ENCODE measurements at places on chromosomes 16 and 17. TPM values are rescaled to one million over a fixed set of nuclear protein-coding genes. Genes with fewer than 3 reads are reported as not detected.
A peak's percentile ranks its signal among the peaks of the same experiment; 100 is the strongest.

DNA sequence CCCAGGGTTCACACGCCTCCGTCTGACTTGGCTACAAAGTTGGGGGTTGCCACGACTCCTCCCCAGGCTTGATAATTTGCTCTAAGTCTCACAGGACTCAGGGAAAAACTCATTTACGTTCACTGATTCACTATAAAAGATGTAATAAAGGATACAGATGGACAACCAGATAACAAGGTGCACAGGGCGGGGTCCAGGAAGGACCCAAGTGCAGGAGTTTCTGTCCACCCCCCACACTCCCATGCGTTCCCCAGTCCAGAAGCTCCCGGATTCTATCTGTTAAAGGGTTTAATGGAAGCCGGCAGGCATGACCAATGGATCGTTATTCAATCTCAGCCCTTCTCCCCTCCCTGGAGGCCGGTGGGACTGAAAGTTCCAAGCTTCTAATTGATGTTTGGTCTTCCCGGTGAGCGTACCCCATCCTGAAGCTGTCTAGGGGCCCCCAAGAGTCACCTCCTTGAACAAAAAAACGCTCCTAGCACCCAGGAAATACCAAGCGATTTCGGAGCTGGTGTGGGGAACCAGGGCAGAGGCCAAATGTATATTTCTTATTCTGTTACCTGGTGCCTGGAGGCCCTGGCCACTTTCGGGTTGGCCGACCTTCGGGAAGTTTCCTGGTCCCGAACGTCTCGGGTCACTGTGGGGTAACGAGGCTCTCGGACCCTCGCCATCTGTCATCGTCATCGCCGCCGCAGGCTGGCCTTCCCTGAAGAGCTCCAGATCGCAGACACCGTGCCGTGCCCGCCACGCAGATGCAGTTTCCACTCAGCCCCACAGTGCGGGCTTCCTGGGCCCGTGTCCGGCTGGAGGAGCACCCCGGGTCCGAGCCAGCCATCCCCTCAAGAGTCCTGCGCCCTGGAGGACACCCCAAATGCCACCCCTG is 13.5 kb upstream of the METRNL start:
- H3K4me1 ChIP-seq = no peaks in the 10 kb centered on the region
- H3K27me3 ChIP-seq = no peaks in the 10 kb centered on the region
- no peaks in the 10 kb centered on the region for H3K36me3 ChIP-seq
- no peak overlapping the region for H3K27ac ChIP-seq

DNA sequence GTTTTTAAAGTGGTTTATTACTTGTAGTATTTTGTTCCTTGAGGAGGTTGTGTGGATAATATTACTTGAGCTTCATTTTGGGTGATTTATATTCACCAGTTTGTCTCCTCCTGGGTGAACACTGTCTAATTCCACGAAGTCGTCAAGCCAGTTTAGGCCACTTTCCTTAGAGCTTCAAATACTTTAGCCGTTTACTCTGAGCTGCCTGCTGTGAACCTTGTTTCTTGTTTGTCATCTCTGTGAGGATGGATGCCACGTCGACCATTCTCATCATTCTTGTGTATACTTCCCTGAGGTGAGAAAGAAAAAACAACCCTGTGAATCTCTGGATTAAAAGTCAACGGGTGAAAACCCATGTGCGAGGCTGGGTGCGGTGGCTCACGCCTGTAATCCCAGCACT is 9.0 kb downstream of the KRT24 start:
- H3K27me3 ChIP-seq = no peaks in the 10 kb centered on the region
- no peak overlapping the region for H3K27ac ChIP-seq
- H3K4me3 ChIP-seq = no peak overlapping the region
- DNase-seq = no peak

Gene MPV17L
- total RNA-seq = 15.1 TPM

Gene NFATC2IP
- 40.8 TPM for total RNA-seq

- no peak overlapping the region for H3K27ac ChIP-seq
- H3K27me3 ChIP-seq = no peaks in the 10 kb centered on the region
- H3K4me1 ChIP-seq = no peaks in the 10 kb centered on the region
- no peak overlapping the region for H3K4me3 ChIP-seq
- DNase-seq = no peak
These were observed 110.3 kb upstream of the CHMP6 start for GRCh38 chr17:80881306-80881705.

Gene NPIPA7
- total RNA-seq = 12.6 TPM

DNA sequence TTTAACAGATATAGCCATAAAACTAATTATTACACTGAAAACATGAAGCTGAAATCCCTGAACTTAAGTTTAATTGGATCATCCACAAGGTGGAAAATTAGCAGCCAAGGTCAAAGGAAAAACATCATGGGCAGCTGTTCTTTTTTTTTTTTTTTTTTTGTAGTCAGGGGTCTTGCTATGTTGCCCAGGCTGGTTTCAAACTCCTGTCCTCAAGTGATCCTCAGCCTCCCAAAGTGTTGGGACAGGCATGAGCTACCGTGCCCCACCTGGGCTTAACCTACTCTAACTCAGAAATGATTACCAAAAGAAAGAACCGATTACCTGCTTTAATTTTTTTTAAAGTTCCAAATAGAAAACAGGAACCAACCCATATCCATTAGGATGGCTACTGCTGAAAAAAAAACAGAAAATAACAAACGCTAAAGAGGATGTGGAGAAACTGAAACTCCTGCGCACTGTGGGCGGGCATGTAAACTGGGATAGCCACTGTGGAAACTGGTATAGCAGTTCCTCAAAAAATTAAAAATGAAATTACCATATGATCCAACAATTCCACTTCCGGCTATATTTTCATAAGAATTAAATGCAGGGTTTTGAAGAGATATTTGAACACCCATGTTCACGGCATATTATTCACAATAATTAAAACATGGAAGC is 8.6 kb downstream of the CMC2 start:
- no peak for DNase-seq
- H3K27ac ChIP-seq = no peak overlapping the region
- no peak overlapping the region for H3K4me3 ChIP-seq
- H3K36me3 ChIP-seq = no peaks in the 10 kb centered on the region
- H3K4me1 ChIP-seq = no peaks in the 10 kb centered on the region

Gene KRT32
- total RNA-seq = not detected

Gene PMFBP1
- not detected for total RNA-seq

Gene RNF157
- total RNA-seq = 2.1 TPM

GRCh38 chr16:70692873-70693671 is 7.2 kb upstream of the MTSS2 start:
- no peak overlapping the region for H3K4me3 ChIP-seq
- H3K27me3 ChIP-seq = no peaks in the 10 kb centered on the region
- H3K27ac ChIP-seq = peak overlapping the region; percentile 97
- H3K36me3 ChIP-seq = no peaks in the 10 kb centered on the region

Gene GDPD3
- 16.7 TPM for total RNA-seq

Gene SKAP1
- 0.51 TPM for total RNA-seq

DNA sequence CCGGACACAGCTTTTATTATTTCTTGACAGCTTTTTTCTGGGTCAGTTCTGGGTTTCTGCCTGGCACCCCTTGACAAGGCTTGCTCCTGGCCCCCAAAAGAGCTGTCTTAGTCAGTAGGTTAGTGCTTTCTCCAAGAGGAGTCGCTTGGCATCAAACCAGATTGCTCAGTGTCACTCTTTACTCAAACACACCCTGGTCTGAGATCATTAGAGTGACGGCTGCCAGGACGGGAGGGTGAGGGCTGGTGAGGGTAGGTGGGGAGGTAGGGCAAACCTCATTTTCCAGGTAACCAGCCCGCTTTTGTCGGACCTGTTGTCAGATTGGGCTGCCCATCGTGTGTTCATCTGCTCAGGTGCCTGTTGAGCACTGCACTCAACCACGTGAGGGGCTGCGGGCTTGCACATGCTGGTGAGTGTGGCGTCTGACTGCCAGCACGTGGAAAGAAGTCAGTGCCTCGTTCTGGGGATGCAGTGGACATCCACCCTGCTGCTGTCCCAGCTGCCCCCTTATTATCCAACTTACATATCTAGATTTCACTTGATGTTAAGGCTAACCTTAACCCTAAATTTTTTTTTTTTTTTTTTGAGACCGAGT is 12.4 kb downstream of the TMEM94 start:
- H3K4me3 ChIP-seq = no peak overlapping the region
- no peak for DNase-seq
- no peaks in the 10 kb centered on the region for H3K4me1 ChIP-seq
- H3K27ac ChIP-seq = no peak overlapping the region
- H3K36me3 ChIP-seq = no peaks in the 10 kb centered on the region

DNA sequence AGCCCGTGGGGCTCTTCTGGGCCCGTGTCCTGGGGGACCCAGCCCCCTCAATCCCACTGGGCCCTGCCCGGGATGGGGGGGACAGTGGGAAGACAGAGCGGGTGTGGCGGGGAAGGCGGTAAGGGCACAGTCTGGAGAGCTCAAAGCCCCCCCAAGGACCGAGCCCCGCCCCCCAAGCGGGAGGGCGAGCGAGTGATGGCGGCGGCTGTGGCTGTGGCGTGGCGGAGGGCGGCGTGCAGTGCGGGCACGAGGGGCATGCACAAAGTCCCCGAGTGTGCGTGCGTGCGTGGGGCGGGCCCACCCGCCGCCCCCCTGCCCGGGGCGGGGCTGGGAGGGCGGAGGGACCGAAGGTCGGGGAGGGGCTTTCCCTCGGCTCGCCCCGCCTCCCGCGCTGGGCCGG is 3.6 kb upstream of the WDR24 start:
- H3K4me3 ChIP-seq = no peak overlapping the region
- H3K27me3 ChIP-seq = peaks cover 17% of the 10 kb centered on the region
- no peak for DNase-seq
- peaks cover 23% of the 10 kb centered on the region for H3K4me1 ChIP-seq
- no peaks in the 10 kb centered on the region for H3K36me3 ChIP-seq

DNA sequence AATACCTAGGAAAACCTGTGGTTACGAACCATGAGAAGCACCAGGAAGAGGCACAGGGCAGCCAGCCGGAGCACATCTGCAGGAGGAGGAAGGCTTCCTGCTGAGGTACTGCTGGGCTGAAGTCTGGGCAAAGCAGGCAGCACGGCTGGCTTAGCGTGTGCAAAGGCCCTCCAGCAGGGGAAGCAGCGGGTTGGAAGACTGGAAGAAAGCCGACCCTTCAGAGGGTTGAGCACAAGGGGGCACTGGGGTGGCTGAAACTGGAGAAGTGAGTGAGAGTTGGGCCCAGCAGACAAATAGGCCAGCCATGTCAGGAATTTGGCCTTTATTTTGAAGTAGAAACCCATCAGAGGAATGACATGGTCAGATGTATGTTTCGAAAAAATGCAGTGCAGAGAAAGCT is 12.1 kb upstream of the HSD3B7 start:
- no peak for DNase-seq
- no peaks in the 10 kb centered on the region for H3K27me3 ChIP-seq
- no peak overlapping the region for H3K4me3 ChIP-seq
- H3K36me3 ChIP-seq = no peaks in the 10 kb centered on the region
- no peak overlapping the region for H3K27ac ChIP-seq

Gene PRAC1
- not detected for total RNA-seq

Gene CASKIN2
- total RNA-seq = 7.4 TPM

- no peaks in the 10 kb centered on the region for H3K4me1 ChIP-seq
- H3K36me3 ChIP-seq = no peaks in the 10 kb centered on the region
- no peak overlapping the region for H3K4me3 ChIP-seq
- H3K27me3 ChIP-seq = no peaks in the 10 kb centered on the region
- H3K27ac ChIP-seq = no peak overlapping the region
These were observed 151.3 kb upstream of the CNTNAP4 start for GRCh38 chr16:76125871-76126270.

- no peaks in the 10 kb centered on the region for H3K27me3 ChIP-seq
- H3K4me1 ChIP-seq = no peaks in the 10 kb centered on the region
- no peak overlapping the region for H3K4me3 ChIP-seq
- no peak overlapping the region for H3K27ac ChIP-seq
- no peak for DNase-seq
- no peaks in the 10 kb centered on the region for H3K36me3 ChIP-seq
These were observed 8.2 kb upstream of the CDYL2 start for GRCh38 chr16:80812593-80812992.

All from uterus (tissue), 4 donors.